Activated CD4-positive, CD25-positive, alpha-beta regulatory T cell treated with anti-CD3 and anti-CD28 coated beads, Interleukin-2, amount 50 U/mL, for 16 hours (primary cell): ENCODE measurements at places on chromosomes 12 and 14.

DNA sequence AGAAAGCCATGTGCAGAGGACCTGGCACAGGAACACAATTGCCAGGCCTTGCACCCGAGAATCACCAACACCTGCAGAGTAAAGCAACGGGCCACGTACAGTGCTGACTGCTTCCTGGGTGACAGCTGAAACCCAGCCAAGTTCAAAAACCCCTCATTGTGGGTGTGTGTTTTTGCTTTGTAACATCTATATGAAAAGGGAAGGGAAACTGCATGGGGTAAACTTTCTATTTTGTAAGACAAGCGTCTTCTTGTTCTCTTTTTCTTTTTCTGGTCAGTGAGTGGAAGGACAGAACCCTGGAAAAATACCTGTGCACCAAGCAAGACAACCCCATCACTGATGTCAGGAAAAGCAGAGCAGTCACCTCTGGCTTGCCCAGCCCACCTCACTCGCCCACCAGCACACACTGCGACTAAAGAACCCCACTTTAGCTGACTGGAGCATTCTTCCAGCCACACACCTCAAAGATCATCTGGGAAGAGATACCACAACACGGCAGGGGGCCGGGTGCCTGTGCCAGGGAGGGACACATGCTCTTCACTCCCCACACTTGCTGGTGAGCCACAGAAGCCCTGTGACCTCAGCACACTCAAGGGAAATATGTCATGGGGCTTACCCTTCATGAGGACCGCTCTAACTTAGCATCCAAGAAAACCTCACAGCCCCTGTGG is 172.3 kb downstream of the NDUFA12 start:
- DNase-seq: no peak

DNA sequence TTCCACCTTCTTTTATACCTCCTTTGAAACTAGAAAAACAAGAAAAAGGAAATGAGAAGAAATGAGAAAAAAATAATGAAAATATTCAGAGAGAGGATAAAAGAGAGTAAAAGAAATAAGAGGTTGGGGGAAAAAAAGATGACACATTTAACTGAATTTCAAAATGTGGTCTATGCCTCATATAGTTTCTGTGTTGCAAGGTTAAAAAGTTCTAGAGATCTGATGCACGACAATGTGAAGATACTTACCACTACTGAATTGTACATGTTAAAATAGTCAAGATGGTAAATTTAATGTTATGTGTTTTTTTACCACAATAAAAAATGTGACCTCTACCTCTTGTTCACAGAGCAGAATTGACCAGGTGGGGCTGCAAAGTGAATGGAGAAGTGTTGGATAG is 314.8 kb upstream of the OR4E1 start:
- DNase-seq: no peak

DNA sequence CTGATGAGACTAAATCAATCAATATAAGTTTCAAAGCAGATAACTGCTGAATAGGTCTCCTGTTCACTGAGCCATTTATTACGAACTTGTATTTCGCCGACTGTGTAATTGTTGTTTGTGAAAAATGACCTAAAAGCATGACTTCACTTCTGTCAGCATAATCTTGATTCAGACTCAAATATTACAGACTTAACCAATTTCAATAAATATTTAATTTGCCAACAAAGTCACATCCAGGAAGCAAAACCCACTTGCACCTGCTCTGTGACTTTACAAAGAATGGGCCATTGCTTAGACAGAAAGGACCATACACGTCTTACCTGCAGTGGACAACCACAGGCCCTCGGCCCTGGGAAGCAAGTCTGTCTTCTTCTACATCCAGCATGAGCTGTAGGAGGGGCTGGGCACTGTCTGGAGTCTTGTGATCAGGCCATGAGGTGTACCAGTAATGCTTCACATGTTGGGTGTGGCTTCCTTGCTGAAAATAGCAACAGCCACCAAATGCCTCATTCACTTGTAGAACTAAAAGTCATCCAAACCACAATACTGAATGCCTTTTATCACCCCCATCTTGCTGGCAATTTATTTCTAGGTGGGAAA is 23.5 kb upstream of the PTPRB start:
- no peak for DNase-seq

- no peak for DNase-seq
Observed at GRCh38 chr12:17489452-17489851, 600.5 kb downstream of the RERGL start.

DNA sequence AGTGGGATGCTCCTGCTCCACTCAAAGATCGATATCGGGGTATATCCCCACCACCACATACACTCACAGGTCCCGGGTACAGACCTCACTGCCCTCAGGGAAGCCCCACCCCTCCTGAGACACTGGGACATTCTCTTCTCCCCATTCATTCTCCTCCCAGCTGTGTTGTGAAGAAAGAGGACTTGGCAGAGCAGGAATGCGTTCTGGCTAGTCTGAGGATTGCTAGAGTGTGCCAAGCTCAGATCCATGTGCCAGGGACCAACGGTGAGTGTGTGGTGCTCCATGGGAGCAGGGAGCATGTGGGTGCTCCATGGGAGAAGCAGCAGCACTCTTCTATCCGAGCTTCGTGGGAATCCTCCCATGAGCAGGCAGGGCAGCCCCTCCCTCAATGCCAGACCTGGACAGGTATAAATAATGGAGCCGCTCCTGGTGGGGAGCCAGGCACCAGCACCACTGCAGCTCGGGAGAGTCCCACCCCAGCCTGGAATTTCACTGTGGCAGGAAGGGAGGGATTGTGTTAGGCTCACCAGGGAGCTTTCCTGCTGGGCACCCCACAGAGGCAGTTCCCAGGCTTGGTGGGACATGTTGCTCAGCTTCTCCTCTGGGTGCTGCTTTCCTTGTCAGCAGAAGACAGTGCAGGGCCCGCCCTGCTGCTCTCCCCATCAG is 2.3 kb upstream of the KRT5 start:
- no peak for DNase-seq

DNA sequence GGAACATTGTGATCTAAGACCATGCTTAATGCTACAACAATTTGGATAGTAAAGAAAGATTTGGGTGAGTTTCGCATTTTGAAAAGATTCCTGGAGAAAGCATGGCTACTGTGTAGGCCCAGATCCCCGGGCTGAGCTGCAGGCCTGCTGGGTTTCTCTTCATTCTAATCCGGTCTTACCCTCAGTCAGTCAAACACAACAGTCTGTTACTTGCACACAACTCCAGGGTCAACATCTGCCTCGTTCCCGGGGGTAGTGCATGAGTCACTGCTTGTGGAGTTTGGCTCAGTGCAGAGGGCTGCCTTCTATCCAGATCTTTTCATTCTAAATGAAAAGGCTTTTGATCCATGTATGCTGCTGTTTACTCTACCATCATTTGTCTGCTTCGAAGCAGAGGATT is 60.4 kb upstream of the SEL1L start:
- DNase-seq: no peak

- DNase-seq: no peak
Observed at GRCh38 chr14:37413504-37414003, 181.5 kb downstream of the FOXA1 start.

DNA sequence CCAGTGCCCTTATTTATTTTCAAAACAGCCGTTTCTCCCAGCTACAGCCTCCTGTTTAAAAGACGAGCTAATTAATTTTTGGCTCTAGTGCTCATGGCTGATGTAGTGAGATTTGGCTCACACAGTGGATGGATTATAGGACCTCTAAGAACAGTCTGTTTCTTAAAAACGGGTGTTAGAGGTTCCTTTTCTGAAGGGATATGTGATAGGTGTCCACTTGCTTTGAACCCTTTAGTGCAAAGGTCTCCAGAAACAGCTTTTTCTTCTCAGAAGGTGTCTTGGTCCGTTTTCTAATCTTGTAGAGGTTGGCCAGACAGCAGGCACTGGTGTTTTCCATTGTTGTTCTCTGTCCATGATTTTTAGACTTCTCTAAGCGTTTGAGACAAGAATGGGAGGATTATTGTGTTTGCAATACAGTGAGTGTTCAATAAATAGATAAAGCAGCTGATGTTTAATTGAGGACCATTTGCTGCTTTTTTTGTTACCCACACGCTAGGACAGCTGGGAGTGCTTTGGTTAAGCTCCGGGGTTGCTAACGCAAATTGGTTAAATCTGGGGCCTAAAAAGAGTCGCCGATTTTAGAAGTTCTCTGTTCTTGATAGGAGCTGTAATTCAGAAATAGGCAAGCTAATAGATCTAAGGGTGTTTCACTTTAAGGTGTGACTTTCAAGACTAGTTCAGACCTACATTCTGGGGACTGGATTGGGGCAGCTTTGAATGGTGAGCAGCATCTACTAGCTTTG is 1.0 kb downstream of the BORCS5 start:
- no peak for DNase-seq

GRCh38 chr12:18898470-18898869 is 160.6 kb downstream of the CAPZA3 start:
- no peak for DNase-seq

DNA sequence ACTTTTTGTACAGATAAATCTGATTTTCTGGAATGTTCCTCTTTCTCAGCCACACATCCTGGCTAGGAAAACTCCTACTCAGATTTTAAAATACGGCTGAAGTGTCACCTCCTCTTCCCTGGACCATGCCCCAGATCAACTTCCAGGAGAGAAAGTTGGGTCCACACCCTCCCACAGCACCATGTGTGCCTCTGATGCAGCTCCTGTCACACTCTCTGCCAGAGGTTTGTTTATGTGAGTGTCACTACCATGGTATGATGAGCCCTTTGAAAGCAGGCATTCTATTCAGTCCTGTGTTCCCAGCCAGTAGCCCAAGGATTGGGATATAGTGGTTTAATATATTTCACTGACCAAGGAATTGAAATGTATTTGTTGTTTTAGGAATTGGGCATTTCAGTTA is 287.2 kb upstream of the ATP2B1 start:
- no peak for DNase-seq

- DNase-seq: no peak
Observed at GRCh38 chr12:106883426-106883825, 72.3 kb upstream of the TMEM263 start.

- DNase-seq: no peak
Observed at GRCh38 chr14:95980402-95980801, 58.8 kb upstream of the C14orf132 start.
